Small intestine (tissue), 16 donors: ENCODE measurements at places on chromosomes 1 and 21.

- DNase-seq = no peak
These were observed 204.9 kb downstream of the TBX15 start for GRCh38 chr1:118783095-118783758.

DNA sequence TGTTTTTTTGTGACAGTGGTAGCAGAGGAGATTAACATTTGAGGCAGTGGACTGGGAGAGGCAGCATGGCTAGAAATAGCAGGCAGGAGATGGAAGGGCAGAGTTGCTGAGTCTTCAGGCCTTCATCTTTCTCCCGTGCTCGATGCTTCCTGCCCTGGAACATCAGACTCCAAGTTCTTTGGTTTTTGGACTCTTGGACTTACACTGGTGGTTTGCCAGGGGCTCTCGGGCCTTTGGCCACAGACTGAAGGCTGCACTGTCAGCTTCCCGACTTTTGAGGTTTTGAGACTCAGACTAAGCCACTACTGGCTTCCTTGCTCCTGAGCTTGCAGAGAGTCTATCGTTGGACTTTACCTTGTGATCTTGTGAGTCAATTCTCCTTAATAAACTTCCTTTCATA lies 24.2 kb upstream of the LEFTY2 start:
- DNase-seq = no peak

- no peak for DNase-seq
These were observed 39.0 kb upstream of the RWDD3 start for GRCh38 chr1:95195046-95195445.

GRCh38 chr1:219324171-219324570 lies 150.5 kb downstream of the LYPLAL1 start:
- no peak for DNase-seq

DNA sequence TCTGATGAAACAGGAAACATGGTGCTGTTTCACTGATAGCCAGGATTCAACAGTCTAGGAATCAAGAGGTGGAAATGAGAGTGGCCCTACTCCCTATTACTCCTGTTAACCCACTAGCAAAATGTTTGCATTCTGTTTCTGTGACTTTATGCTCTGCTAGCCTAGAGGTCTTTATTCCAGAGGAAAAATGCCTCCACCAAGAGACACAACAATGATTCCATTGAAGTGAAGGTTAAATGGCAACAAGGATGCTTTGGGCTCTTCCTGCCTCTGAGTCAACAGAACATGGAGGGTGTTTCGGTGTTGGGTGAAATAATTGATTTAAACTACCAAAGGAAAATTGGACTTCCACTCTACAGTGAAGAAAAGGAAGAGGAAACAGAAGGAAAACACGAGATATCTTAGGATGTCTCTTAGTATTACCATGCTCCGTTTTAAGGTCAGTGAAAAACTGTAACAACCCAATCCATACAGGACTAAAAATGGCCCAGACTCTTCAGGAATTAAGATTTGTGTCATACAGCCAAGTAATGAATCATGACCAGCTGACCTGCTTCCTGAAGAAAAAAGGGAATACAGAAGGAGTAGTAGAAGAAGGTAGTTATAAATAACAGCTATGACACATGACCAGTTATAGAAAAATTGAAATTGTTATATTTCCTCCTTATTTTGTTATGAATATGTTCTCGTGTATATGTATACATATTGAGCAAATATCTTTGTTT lies 1237.8 kb downstream of the NCAM2 start:
- DNase-seq = no peak
